ENCODE measurements at places on chromosomes 12 and 14. TPM values are rescaled to one million over a fixed set of nuclear protein-coding genes. Genes with fewer than 3 reads are reported as not detected.

Gene KLHL33
- total RNA-seq = not detected

Gene TIMELESS
- total RNA-seq = 10.7 TPM

Gene KLRC2
- total RNA-seq = not detected

Gene ART4
- 29.5 TPM for total RNA-seq

Gene GLS2
- not detected for total RNA-seq

Gene WIF1
- not detected for total RNA-seq

Gene SMIM41
- not detected for total RNA-seq

Gene VRTN
- not detected for total RNA-seq
